ENCODE measurements at places on chromosomes 12 and 14.

GRCh38 chr14:61780125-61780524 lies 17.9 kb downstream of the SNAPC1 start:
- no peak for DNase-seq

GRCh38 chr12:6062757-6063735 lies 61.4 kb downstream of the VWF start:
- DNase-seq = peak; percentile 56

DNA sequence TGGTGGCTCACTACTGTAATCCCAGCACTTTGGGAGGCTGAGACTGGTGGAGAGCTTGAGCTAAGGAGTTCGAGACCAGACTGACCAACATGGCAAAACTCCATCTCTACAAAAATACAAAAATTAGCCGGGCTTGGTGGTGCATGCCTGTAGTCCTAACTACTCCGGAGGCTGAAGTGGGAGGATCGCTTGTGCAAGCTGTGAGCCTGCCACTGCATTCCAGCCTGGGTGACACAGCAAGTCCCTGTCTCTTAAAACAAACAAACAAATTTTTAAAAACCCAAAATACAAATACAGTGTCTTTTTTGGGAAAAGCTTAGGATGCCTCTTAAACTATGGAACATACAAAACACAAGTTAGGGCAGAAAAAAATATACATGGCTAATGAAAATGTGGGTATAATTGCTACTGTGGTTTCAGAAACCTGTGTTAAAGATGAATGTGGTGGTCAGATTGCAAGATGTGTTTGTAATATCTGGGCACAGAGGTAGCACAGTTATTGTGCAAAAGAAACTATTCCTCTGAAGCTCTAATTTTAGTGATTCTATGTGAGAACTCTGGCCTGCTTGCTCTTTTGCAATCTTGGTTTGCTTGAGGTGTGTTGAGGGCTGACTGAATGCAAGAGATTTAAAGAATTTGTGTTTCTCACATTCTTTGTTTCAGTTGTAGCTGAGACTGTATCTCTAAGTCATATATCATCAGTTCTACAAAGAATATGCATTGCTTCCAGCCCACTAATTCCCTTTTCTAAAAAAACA lies 3.9 kb upstream of the HSPA2 start:
- no peak for DNase-seq

DNA sequence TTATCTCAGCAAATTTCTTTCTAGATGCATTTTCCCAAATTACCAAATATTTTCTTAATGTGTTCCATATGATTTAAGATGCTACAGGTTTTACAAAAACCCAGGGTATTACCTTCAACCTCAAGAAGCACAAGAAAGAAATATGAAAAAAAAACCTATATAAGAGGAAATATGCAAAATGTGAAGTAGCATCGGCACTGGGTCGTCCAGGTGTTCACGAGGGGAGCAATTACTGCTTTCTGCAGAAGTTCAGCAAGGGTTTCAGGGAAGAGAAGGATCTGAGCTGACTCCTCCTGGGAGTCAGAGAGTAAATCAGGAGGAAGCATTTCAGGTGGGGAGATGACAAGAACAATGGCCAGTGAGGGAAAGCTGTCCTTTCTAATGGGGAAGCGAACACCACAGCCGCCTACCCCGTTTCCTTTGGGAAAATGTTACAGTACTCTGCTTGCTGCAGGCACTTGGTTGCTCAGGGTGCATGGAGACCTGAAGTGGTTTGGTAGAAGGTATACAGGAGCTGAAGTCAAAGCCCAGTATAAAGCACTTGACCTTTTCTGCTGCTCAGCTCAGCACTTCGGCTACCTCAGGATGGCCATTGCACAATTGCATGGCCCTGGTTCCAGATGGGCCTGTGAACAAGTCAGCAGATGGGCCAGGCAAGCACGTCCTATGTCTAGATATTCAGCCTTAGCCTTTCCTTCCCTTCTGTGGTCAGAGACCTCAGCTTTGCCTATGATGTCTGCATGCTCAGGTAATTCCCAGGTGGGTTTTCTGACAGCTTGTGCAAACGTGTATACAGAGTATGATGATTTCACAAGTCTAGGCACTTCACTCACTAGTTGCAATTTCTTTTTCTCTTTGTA lies 155.6 kb downstream of the PAX9 start:
- no peak for DNase-seq

GRCh38 chr12:91628656-91629055 lies 446.0 kb upstream of the DCN start:
- DNase-seq = no peak

- peak; percentile 4 for DNase-seq
Measured at GRCh38 chr12:29519585-29520182, 22.2 kb upstream of the OVCH1 start.

GRCh38 chr12:11482955-11483354 lies 87.6 kb upstream of the PRB2 start:
- DNase-seq = no peak

GRCh38 chr12:123973552-123974341 lies 732 bp downstream of the ZNF664 start:
- no peak for DNase-seq

DNA sequence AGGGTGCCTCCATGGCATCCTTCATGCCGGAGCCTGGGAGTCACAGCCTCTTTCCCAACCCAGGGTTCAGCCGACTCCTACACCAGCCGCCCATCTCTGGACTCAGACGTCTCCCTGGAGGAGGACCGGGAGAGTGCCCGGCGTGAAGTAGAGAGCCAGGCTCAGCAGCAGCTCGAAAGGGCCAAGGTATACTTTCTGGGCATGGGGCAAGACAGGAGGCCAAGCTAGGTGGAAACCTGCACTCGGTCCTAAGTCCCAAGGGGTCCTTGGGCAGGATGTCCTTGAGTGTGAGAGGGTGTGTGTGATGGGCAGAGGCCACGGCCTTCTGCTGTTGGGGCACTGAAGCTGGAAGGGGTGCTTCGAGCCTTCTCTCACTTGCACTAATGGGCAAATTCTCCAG lies 5.0 kb downstream of the CACNB3 start:
- no peak for DNase-seq

DNA sequence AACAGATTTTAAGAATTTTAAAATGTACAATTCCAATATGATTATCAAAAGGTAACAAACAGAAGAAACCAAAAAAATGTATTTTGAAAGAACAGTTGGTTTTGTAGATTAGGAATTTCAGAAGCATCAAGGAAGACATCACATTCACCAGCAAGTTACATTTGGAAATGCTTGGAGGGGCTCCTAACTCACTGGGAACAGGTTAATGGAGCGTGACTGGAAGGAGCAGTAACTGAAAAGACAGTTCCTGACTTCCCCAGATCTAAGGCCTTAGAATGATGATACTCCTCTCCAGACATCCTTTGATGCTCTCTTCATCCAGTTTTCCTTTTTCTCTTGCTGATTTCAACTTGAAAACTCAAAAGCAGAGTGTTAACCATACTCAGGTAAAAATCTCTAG lies 220.0 kb upstream of the EGLN3 start:
- DNase-seq = no peak

DNA sequence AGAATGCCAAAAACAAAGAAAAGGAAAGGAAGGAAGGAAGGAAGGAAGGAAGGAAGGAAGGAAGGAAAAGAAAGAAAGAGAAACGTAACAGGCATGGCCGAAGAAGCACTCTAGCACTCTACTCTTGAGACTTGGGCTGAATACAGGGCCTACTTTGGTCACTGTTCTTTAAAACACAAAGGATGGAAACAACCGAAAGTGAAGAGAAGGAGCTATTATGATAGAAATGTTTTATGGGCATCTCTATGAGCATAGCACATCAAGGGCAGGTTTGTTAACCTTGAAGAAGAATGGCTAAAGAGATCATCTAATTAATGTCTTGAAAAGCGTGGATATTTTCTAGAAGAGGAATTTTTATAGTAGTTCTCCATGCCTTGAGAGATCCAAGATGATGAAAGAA lies 15.9 kb upstream of the OTX2 start:
- no peak for DNase-seq

- no peak for DNase-seq
Measured at GRCh38 chr14:90758959-90759358, 57.3 kb downstream of the TTC7B start.

DNA sequence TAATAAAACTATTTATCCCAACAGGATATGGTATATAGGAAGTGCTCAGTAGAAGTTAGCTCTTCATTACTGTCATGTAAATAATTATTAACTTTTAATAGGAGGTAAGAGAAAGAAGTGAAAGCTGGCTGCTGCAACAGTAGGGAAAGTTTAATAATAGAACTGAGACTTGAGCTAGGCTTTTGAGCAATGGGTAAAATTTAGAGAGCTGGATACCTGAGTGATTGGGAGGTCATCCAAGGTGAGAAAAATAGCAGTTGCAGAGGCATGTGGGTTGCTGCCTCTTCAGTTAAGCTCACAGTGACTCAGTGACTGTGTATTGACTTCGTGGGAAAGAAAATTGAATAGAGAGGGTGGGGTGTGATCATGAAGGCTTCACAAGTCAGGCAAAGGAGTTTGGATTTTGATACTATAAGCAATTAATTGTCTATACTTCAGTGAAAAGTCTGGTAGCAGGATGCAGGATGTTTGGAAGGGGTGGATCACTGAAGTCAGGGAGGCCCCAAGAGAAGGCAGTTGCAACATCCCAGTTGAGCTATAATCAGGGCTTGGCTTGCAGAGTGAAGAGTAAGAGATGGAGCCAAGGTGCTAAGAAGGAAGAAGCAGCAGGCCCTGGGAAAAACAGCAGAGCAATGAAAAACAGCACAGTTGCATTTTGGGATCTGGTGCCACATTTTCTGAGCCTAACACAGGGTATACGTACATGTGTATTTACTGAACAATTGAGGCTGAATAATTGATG lies 172.0 kb upstream of the FRMD6 start:
- DNase-seq = no peak

GRCh38 chr14:75182821-75183220 lies 6.4 kb upstream of the TMED10 start:
- DNase-seq = no peak

- DNase-seq = no peak
Measured at GRCh38 chr12:83465632-83466031, 778.9 kb downstream of the TMTC2 start.

GRCh38 chr12:12979126-12979525 lies 20.9 kb downstream of the HEBP1 start:
- no peak for DNase-seq

GRCh38 chr14:78764645-78765044 lies 594.5 kb downstream of the NRXN3 start:
- DNase-seq = no peak

DNA sequence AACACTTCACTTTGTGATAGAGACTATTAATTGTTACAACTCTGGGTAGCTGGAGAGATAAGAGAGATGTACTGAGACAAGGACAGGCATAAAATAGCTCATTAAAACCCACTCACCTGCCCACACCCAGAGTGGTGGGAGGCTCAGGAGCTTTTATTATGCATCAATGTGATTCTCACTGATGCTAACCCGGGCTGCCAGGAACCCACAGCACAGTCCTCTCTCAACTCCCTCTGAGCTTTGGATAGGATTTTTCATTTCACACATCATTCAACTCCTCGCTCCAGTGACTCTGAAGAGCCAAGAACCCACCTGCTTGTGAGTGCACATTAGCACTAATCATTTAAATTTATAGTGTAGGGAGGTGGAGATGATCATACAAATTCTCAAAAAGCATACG lies 827.9 kb downstream of the FLRT2 start:
- DNase-seq = no peak

DNA sequence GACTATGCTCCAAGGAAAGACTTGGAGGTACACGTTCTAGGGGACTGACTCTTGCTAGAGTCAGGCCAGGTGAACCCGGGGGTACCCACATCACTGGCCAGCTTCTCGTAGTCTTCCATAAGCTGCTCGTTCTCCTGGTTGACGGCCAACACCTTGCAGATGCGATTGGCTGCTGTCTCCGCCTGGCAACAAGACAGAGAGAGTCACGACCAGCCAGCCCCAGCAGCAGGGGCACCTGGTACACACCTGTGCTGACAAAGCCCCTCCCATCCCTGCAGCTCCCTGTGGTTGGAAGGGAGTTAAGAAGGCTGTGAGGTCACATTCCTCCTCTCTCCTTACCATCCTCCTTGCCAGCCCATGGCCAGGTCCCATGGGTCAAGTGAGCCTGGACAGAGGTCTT lies 85.5 kb downstream of the ACTN1 start:
- no peak for DNase-seq

DNA sequence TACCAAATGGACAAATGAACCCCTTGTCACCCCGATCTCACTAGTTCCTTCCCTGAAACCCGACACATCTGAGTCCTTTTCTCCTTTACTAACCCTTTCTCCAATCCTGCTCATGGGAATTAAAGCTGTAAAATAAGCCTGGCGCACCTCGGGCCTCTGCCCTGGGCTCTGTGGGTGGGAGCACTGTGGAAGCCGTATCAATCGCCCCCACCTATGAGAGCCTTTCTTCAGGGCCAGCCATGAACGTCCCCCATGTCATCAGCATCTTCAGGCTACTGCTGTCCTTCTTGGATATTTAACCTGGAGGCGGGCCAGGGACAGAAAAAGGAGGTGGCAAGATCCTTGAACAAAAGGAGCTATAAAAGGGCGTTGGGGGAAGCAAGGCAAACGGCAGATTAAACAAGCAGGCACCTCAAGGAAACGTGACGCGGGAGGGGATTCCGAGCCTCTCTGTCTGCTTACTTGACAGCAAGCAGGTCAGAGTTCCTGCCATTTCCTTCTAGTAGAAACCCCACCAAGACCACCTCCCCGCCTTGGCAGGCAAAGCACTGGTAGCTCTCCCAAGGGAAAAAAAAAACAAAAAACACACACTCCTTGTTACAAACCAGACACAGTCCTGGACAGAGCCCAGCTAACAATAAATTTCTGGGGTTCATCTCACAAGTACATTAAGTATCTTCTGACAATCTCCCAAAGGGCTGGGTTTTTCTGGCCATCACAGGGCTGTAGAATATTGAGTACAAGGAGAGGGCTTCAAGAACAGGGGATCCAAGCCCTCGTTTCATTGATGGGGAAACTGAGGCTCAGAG lies 62.9 kb downstream of the DPF3 start:
- no peak for DNase-seq

- DNase-seq = no peak
Measured at GRCh38 chr12:89016970-89017778, 335.1 kb downstream of the DUSP6 start.

DNA sequence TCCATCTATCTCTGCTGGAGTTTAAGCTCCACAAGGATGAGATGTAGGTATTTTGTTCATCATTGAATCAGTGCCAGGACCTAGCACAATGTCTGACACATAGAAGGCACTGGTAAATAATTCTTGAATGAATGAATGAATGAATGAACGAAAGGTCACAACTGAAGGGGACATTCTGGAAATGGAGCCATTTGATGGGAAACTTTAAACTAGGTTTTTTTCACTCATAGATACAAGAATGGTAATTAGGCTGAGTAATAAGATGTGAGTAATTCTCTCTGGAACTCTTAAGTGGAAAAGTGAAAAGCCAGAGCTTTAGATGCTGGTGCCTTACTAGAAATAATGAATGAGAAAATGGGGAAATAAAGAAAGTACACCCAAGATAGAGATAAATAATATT lies 44.3 kb downstream of the SCN8A start:
- no peak for DNase-seq

GRCh38 chr12:124433147-124433874 lies 134.1 kb downstream of the NCOR2 start:
- DNase-seq = no peak

DNA sequence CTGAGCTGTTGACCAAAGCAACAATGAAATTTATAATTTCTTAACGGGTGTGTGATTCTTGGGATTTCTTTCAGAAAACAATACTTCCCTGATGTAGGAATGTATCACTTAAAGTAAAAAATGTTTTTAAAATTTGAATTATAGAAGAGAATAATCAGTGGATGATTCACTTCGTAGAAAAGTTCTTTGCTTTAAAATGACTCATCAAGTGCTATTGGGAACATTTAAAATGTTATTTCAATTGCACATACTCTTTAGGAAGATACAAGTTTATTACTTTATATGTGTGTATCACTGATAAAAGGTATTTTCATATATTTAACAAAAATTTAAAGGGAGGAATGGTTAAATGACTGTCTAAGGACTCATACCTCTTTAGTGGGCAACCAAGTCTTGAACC lies 155.3 kb downstream of the PDE3A start:
- DNase-seq = no peak

Data from activated T-cell treated with anti-CD3 and anti-CD28 coated beads for 24 hours (primary cell).